ENCODE measurements at places on chromosomes 5 and 9.

DNA sequence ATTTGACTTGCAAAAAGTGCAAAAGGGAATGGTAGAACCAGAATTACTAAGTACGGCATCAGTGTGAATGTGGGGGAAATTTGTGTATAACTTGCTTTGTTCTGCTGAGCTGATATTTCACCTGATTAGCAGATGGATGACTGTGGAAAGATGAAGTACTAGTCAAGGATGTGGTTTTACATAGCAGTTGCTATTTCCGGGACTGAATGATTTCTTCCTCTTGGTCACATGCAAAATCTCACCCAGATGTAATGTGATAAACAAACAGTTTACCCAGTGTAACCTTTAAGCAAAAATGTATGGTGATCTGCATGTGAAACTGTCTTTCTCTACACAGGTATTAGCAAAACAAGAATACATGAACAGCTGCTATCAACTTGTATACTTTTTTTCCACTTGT, 46.1 kb downstream of the DCP2 start:
- DNase-seq = no peak

GRCh38 chr9:100281676-100282387, 70.9 kb downstream of the TEX10 start:
- no peak for DNase-seq

DNA sequence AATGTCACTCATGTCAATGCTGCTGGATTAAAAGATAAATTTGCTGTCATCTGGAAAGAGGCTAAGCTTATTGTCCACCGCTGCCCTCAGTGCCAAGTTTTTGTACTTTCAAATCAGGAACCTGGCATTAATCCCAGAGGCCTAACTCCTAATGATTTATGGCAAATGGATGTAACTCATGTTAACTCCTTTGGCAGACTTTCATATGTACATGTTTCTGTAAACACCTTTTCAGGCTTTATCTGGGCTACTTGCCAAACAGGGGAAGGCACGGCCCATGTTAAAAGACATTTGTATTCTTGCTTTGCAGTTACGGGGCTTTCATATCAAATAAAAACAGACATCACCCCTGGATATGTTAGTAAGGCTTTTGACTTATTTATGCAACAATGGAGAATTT, 608.0 kb upstream of the ACO1 start:
- DNase-seq = no peak

- no peak for DNase-seq
These were observed 298.4 kb upstream of the SEMA6A start for GRCh38 chr5:116872986-116873385.

DNA sequence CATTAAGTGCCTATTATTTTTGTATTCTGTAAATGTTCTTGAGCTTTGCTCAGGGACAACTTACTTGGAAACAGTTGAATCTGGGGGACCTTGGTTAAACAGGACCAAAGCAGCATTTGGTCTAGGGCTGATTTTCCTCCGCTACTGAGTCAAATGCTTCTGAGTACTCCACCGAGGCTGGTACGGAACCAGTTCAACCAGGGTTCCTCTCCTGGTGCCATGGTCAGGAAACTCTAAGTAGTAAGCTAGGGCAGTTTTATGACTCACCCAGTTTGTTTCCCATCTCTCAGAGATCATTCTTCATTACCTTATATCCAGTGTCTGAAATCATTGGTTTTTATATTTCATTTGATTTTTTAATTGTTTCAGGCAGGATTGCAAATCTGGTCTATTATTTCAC, 111.9 kb upstream of the TNFAIP8 start:
- no peak for DNase-seq

- no peak for DNase-seq
These were observed 19.4 kb upstream of the FBP2 start for GRCh38 chr9:94613003-94613402.

- DNase-seq = no peak
These were observed 147.3 kb downstream of the MTX3 start for GRCh38 chr5:79843450-79844388.

GRCh38 chr5:6704361-6704851, 8.8 kb upstream of the TENT4A start:
- no peak for DNase-seq

GRCh38 chr5:172051643-172052339, 45.4 kb upstream of the FBXW11 start:
- DNase-seq = no peak

- no peak for DNase-seq
These were observed 197.4 kb upstream of the IL12B start for GRCh38 chr5:159527546-159528254.

- DNase-seq = no peak
These were observed 46.5 kb downstream of the USP20 start for GRCh38 chr9:129881547-129882324.

GRCh38 chr5:160657622-160658458, 194.2 kb downstream of the ATP10B start:
- no peak for DNase-seq

- peak; percentile 32 for DNase-seq
These were observed 140.1 kb upstream of the FBXL17 start for GRCh38 chr5:108521841-108522506.

- no peak for DNase-seq
These were observed 355.0 kb upstream of the PANK3 start for GRCh38 chr5:168934169-168934568.

DNA sequence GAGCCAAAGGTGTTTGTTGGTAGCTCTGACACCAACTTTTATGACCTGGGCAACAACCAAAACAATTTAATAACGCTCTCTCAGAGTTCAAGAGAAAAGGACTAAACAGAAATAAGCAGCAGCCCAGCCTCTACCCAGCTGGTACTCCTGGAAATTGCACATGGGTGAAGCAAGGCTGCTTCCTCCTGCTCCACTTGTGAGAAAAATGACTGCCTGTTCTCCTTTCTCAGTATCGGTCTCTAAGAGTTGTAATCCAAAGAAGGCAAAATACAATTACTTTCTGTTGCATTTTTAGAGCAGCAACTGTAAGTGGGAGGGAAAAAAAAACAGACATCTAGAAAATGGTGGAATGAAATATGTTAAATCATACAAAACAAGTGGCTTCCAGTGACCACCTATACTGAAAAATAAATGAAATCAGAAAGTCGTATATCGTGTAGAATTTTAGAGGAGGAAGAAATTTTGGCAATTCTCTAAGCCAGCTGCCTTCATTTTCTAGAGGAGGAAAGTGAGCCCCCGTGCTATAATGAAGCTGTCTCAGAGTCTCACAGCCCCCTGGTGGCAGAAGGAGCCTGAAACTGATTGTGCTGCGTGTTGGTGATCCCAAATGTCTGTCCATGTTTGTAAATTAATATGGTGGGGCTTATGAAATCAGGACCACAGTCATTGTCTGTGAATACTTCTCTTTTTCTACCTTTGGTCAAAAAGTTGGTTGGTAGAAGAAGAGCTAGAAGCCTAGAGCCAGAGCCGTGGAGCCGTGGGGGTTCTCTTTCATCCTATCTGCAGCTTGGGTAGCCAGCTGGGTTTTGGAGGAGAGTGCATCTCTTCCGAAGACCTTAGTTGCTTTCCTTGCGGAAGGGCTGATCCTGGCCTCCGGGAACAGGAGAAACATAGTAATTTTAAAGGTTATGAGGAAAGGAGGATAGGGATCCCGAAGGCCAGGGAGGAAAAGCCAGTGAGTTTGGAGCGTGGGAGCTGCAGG, 139.9 kb downstream of the PIP5K1B start:
- peak; percentile 30 for DNase-seq

DNA sequence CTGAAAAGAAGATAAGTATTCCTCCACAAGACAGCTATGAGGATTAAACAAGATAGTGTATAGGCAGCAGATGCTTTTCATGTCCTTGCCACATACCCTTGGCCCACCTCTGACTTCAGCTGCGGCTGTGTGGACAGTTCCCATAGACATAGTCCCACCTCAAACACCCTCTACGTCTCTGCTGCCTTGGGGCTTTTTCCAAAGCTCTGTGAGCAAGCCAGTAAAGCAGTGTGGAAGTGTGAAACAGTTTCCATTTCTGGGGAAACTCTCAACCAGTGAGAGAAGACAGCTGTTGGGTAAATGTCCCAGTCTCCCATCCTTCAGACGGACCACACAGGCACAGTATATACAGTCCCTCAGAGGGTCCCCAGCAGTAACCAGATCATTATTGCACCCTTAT, 125.5 kb downstream of the CDK5RAP2 start:
- no peak for DNase-seq

- DNase-seq = no peak
These were observed 29.1 kb downstream of the SNCAIP start for GRCh38 chr5:122341087-122341486.

DNA sequence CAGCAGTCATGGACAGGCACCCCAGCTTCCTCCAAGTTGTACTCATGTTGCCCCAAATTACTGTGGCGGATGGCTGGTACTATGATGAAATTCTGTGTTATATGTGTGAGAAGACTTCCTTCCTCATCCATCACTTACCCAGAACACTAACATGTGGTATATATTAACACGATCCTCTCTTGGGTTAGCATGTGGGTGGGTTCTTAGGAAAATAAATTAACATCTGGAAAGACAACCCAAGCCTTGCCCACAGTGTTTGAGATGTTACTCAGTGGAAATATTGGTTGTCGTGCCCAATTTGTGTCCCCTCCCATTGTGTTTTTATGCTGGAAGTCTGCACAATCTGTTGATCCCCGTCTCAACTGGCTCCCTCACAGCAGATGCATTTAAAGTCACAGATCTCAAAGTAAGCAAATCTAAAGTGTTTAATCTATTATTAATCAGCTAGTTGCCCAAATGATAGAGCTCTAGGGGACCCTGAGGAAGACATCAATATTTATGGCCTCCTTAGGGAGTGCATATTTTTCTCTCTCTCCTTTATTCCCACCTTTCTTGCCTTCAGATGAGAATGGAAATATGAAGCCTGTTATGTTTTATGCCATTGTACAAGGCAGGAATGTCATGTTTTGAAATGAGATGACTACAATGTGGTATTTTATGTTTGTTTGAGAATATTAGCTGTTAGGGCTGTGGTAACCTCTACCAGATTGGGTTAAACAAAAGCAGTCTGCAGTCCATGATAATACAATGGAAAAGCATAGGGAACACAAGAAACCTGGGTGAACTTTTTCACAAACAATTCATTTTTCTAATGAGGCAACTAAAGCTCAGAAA, 93.9 kb downstream of the GRIA1 start:
- DNase-seq = no peak

DNA sequence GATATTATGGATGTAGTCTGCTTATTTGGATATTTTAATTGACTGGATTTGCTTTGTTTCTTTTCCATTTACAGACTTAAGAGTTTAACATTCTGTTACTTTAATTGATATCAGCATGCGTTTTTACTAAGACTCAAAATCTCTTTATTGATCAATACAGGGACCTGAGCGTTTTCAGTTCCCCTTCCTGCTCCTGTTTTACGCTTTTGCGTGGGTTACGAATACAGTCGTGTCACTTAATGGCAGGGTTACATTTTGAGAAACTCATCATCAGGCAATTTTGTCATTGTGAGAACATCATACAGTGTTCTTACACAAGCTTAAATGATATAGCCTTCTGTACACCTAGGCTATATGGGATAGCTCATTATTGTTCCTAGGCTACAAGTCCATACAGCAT, 65.2 kb downstream of the PBX3 start:
- no peak for DNase-seq

- no peak for DNase-seq
These were observed 338.2 kb downstream of the BNC2 start for GRCh38 chr9:16532272-16532671.

Measured in NT2/D1 (cell line).